ENCODE measurements at places on chromosomes 11 and 22. TPM values are rescaled to one million over a fixed set of nuclear protein-coding genes. Genes with fewer than 3 reads are reported as not detected.

Gene KRTAP5-9
- not detected for total RNA-seq

GRCh38 chr11:10201343-10201742 is 92.7 kb downstream of the SBF2 start:
- DNase-seq = no peak

Gene CHADL
- total RNA-seq = 0.52 TPM

GRCh38 chr22:46233231-46233630 is 16.9 kb downstream of the CDPF1 start:
- peak; percentile 59 for DNase-seq

Gene DNAJB7
- total RNA-seq = not detected

Gene OLFML1
- total RNA-seq = not detected

Gene SESN3
- total RNA-seq = 6.3 TPM

Gene FUT4
- 0.23 TPM for total RNA-seq

GRCh38 chr22:37345863-37346504 is 63.7 kb downstream of the CYTH4 start:
- DNase-seq = peak; percentile 38

GRCh38 chr22:27370987-27371386 is 430.6 kb downstream of the MN1 start:
- DNase-seq = no peak

- DNase-seq = peak; percentile 30
Observed at GRCh38 chr11:10382518-10382917, 72.5 kb upstream of the AMPD3 start.

DNA sequence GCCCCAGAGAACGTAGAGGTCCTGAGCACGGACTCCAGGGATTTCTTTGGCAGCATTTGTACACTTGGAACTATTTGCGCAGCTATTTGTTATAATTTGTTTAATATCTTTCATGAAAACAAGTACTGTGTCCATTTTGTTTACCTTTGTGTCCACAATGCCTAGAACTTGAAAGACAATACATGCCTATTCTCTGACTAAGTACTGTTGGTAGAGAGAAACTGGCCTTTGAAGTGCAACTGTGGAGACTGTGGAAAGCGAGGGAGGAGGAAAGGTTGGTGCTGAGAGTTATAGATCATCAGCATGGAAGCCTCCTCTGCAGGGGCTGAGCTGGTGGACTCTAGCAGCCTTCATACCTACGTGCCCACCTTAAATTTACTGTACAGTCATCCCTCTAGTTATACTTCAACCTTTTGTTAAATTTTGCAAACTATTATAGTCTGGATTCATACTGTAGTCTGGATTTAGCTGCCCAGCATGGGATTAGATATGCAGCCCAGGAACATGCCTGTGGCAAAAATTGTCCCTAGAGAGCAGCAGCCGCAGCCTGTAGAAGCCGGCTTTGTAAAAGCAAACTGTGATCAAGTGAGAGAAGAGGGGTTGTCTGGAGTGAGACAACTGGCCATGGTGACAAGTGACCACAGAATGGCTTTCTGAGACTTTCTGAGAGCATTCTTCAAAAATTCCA is 24.2 kb upstream of the YAP1 start:
- no peak for DNase-seq

- DNase-seq = no peak
Observed at GRCh38 chr11:70454197-70454767, 56.0 kb downstream of the CTTN start.
